ENCODE measurements at places on chromosomes 12 and 14. TPM values are rescaled to one million over a fixed set of nuclear protein-coding genes. Genes with fewer than 3 reads are reported as not detected.

The PTGES3 gene
- 267 TPM for polyA plus RNA-seq

The COL2A1 gene
- polyA plus RNA-seq, result 2.8 TPM

The CCDC88C gene
- 36.5 TPM for polyA plus RNA-seq

The PROX2 gene
- 0.08 TPM for polyA plus RNA-seq

The MYF5 gene
- polyA plus RNA-seq, result not detected

The LHX5 gene
- 0.11 TPM for polyA plus RNA-seq

The EGLN3 gene
- polyA plus RNA-seq, result 3.4 TPM

The SLC10A1 gene
- polyA plus RNA-seq, result 0.30 TPM

GRCh38 chr14:39459795-39460478 is 27.7 kb upstream of the FBXO33 start:
- no peak for DNase-seq

GRCh38 chr12:20424841-20425240 is 56.5 kb downstream of the PDE3A start:
- DNase-seq, result no peak

GRCh38 chr14:92680781-92681650 is 67.4 kb downstream of the LGMN start:
- DNase-seq, result peak; percentile 82

DNA sequence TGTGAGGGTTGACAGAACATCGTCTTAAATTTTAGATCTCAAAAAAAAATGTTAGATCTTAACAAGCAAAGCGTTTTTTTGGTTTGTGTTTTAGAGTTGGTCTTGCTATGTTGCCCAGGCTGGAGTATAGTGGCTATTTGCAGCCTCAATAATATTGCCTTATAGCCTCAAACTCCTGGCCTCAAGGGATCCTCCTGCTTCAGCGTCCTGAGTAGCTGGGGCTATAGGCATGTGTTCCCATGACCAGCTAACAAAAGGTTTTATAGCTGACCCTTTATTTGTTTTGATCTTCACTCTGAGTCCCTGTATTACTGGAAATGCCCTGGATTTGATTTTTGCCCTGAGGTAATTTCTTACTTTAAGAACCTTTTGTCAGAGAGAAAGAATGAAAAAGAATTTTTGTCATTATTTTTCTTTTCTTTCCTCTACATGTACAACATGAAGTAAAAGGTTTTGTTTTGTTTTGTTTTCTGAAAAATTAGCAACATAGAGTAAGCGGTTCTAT is 5.2 kb downstream of the INHBC start:
- DNase-seq, result no peak

- no peak for DNase-seq
Measured at GRCh38 chr12:122875590-122876220, 20.2 kb downstream of the VPS37B start.

DNA sequence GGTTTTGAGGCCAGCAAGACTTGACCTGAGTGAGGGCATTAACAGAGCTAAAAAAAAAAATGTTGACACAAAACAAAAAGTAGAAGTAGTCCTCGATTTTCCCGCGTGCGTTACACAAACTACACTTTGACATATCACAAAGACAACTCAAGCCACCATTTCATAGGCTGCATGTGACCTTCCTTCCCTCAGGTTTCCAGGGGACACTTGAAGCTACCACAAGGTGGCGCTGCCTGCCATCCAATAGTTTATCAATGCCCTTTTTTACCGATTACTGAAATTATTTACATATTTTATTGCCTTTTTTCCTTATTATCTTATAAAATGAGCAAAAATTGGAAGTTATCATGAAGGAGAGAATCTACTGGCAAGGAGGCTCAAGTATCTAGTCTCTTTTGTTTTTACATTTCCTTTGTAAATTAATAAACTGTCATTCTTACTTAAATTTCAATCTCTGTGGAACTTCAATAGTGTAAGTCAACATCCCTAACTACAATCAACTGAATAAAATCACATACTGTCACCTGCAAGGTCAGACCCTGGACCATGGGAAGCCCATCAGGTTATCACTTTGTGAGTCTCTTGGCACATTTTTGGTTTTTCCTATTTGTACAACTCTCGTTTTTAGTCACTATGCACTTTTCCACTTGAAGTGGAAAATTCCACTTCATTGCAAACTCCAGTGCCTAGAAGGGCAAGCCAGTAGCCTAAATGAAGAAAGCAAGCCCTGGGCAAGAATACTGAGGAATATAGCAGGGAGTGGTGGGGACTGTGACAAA is 84.6 kb upstream of the CPSF6 start:
- DNase-seq, result peak; percentile 85

DNA sequence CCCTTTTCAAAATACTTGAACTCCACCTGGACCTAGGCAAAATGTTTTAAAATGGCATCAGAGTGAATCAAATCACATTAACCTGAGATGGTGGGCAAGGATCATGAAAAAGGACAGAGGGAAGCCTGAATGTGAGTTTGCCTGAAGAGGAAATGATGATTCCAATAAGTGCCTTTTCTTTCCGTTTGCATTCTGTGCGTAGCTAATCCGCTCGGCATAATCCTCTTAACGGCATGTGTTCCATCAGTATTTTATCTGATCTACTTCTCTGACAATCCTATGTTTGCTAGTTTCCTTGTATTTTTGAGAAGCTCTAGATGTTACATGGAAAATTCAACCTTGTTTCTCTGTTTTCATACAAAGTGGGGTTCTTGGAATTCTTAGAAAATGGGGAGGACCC is 354.6 kb downstream of the NRXN3 start:
- DNase-seq, result no peak

DNA sequence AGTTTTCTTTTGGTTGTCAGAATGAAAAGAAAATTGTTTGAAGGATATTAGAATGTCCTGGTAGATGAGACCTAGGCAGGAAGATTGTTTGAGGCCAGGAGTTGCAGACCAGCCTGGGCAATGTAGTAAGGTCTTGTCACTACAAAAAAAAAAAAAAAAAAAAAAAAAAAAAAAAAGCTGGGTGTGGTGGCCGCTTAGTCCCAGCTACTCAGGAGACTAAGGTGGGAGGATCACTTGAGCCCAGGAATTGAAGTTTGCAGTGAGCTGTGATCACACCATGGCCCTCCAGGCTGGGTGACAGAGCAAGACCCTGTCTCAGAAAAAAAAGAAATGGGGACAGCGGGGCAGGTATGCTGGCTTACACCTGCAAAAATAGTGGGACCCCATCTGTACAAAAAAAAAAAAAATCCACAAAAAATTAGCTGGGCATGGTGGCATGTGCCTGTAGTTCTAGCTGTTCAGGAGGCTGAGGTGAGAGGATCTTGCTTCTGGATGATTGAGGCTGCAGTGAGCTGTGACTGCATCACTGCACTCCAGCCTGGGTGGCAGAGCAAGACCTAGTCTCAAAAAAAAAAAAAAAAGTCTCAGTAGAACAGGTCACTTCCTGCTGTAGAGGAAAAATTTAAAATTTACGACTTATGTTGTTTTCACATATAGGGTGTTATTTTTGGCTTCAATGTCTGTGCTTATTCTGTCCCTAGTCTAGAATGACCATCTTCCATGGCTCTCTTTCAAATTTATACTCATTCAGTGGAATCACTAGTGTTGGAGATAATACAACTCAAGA is 70.7 kb downstream of the PPHLN1 start:
- DNase-seq, result no peak

GRCh38 chr12:108967869-108968540 is 52.9 kb downstream of the SVOP start:
- no peak for DNase-seq

DNA sequence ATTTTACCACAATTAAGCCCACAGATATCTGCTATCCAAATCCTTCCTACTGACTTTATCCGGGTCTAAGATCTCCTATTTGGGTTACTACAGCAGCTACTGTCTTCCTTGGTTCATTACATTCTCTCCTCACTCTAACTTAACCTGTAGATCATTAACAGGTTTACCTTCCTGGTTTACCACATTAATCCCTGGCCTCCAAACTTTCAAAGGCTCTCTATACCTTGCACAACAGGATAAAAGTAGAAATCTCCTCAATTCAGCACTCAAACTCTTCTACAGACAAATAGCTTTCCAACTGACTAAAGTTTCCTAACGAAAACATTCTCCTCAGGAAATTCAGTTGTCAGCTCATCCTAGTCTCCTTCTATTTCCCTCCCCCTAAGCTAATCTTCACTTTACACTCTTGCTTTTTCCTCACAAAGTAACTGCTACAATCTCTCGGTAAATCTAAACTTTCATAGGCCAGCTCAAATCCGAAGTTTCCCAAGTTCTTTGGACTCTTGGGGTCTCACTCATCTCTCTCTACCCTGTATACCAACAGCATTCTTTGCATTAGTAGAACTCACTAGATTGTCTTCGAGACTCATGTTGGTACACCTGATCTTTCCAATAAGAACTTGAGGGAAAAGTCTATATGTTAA is 2.7 kb downstream of the BTBD7 start:
- DNase-seq, result no peak

DNA sequence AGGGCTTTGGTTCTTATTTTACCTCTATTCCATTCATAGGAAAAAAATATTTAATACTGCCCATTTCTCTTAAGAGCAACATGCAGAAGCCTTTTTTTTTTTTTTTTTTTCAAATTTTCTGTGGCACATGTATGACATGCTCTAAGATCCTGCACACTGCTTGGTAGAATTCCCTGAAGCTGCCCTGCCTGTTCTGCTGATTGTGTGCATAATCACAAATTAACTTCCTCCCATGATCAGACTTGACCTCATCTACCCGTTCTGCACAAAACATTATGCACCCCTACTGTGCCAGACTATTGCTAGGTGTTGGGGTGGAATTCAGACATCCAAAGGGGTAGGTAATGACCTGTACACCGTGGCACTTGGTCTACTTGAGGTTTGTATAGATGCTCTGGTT is 22.2 kb downstream of the SUDS3 start:
- no peak for DNase-seq

GRCh38 chr12:6664902-6665301 is 2.0 kb upstream of the ING4 start:
- DNase-seq, result no peak

DNA sequence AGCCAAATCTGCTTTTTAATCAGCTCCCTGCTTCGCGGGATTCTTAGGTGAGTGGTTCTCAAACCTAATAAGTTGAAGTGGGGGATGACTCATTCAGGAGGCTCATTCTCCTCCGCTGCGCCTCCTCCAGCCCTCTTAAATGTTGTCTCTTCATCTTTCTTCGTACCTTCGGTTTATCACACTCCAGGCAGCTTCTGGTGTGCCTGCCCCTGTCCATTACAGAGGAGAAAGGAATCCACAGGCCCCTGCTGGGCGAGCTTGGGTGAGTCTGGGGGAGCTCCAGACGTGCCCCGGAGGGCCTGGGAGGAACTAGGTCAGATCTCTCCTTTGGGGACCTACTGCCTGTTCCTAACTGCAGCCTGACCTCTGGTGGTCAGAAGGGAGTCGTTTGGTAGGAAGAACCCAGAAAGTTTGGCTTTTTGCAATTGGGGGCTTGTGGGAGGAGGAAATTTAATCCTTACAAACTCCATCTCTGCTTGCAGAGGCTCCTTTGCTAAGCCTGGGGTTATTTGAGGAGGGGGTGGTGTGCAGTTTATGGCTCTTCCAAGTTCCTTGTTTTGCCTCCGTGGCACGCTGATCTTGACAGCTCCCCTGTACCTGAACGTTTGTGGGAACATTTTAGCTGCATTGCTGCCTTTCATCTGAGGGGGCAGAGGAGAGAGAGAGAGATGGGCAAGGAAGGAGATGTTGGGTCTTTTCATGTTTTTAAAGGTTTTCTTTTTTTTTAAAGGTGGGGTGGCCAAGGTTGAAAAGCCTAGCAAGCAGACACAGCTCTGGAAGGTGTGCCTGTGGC is 84.1 kb upstream of the GNG2 start:
- DNase-seq, result peak; percentile 80

DNA sequence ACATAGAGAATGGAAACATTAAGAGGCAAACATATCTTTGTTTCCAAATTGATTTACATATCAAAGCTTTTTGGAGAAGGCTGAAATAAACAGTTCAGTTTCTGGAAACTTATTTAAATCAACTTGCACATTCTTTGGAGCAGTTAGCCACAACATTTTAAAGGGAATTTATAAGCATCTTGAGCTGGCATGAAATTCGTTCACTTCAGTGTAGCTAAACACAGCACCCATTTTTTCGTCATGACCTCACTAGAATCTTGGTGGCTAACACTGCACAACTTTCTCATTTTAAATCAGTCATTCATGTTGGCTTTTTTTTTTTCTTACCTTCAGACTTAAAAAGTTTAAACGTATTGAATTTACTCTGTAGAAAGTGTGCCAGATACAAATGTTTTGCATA is 1139.9 kb upstream of the FLRT2 start:
- DNase-seq, result no peak

DNA sequence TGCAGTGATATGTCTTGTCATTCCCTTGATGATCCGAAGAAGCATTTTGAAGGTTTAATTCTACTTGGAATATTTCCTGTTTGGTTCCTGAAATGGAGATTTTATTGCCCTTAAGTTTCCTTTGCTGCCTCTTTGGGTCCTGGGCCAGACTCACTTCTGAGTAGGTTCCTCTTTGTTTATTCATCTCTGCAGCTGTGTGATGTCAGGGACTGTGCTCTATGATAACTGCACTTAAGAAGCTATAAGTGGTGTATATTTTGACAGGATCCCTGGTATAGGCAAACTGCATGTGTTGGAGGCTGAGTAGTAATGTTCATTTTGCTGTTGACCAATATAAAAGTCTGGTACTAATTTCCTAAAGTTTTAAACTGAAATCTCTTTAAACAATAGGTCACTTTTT is at the start of gene KLRC4:
KLRC4 (minus strand) TSS at position 366 of the 400 bp plus-strand sequence; CDS start at position 184, 182 bp downstream.
- no peak for DNase-seq

DNA sequence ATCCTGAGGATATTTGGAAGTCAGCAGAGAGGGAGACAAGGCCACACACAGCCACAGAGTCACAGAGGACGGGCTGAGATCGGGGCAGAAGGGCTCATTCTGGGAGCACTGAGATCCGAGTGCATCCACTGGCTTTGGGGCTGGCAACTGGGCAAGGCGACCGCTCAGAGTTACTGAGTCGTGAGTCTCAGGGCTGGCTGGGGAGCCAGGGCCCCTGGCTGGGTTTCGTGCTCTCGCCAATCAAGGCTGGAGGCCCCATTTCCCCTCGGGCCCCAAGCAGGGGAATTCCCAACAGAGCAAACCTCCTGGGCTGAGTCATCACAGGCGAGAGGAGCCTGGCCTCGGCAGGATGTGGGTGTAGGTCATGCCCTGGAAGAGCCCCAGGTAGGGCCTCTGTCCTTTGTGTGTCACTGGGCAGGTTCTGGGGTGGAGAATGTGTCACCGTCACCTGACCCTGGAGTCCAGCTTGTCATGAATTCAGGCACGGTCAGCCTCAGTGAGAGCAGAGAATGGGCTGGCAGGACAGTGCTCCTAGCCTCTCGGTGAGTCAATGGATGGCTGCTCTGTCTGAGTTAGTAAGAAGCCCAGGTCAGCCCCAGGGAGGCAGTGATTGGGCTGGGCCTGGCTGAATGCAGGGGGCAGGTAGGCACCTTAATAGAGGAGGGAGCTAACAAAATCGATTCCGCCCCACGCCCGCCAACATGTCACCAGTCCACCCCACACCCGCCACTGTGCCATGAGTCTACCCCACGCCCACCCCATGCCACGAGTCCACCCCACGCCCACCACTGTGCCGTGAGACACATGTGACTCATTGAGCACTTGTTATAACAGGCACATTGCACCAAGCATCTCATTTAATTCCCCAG is 16.9 kb downstream of the ASB2 start:
- DNase-seq, result no peak

DNA sequence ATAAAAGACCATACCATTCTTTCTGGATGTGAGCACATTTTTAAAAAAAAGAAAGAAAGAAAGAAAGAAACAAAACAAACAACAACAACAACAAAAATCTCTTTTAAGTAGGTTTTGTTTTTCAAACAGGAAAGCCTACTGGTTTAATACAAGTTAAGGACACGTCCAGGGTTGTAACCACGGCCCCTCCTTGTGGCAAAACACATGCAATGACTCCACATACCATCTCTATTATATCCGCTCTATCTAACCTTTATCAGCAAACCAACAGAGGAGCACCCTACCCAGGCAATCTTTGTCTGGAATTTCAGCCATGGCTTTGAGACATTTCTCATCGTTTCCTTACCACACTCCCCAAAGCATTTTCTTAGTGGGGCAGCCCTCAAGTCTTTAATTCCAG is 360.5 kb upstream of the TMPO start:
- DNase-seq, result peak; percentile 37

All from testis (tissue), 5 donors.